ENCODE measurements at places on chromosomes 3 and 15.
A peak's percentile ranks its signal among the peaks of the same experiment; 100 is the strongest.

DNA sequence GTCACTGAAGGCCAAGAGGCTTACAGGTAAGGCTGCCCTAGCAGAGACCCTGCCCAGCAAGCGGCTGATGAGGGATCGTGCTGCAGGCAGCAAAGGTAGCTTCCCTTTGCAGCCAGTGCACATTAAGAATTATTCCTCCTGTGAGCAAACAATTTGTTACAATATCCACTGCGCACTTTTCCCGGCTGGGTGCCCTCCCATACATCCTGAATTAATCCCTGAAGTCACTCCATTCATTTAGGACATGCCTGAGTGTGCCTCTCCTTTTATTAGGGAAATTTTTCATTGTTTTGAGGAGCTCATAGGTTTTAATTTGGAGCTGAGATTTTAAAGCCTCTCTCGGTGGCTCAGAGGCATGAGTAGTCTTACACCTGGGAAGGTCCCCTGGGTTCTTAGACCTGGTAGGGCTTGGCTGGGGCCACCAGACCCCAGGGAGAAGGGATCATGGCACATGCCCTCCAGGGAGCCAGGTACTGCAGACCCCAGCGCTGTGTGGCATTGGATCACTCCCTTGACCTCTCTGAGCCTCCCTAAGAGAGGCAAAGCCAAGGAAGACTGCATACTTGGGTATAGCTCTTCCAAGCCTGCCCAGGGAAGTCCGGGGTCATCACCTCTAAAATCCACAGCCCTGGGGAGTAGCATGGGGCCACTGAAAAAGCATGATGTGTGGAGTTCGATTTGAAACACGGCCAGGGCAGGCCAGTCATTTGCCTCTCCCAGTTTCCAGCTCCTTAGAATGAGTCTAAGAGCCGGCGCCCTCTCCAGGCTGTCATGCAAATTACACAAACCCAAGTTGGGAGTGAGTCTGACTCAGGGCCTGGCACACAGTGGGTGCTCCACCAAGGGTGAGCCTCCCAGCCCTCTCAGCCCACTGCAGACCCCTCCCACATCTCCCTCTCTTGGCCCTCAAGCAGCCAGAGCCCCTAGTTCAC is 151.9 kb upstream of the LINGO1 start:
- DNase-seq: peak; percentile 34

- no peak for DNase-seq
Measured at GRCh38 chr15:80081390-80081789, 21.9 kb downstream of the ZFAND6 start.

GRCh38 chr3:113128386-113129015 is 82.9 kb upstream of the BOC start:
- peak; percentile 58 for DNase-seq

DNA sequence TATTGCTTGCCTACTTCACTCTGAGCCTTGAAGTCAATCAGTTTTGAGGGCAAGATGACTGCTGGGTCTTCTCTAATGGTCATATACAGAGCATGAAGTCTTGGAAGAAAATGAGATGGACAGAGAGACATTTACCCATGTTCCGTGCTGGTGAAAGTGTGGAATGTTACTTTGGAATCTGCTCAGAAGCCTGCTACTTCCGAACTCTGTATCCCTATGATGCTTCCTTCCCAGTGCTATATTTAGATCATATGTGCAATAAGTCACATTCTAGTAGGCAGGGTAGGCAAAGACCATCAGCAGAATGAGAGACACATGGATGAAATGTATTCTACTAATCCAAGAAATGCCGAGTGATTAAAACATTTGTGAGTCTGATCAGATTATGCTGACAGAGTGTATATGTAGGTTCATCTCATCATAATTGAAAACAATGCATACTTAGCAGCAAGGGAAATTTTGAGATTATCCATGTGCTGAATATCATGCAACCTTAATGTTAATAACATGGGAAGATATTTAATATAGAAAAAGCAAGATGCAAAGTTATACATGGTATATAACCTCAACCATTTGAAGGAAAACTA is 60.5 kb downstream of the RAB7A start:
- DNase-seq: peak; percentile 29

DNA sequence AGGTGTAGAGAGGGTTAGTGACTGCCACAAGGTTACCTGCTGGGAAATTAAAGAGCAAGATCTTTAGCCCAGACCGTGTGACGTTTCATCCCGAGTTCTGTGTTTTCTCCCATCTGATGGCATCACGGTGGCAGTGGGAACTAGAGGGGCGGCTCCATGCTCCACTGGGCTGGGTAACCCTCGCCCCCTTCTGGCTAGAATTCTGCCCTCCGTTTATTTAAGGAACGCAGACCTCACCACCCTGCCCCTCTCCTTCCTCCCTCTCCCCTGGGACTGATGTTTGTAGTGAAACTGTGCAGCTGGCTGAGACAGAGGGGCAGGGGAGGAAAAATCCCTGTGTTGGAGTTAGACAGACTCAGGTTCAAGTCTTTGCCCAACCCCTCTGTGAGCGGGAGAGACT is 65.6 kb downstream of the ITGA11 start:
- no peak for DNase-seq

GRCh38 chr3:54954022-54954421 is 26.2 kb upstream of the LRTM1 start:
- peak; percentile 85 for DNase-seq

All from fibroblast of mammary gland (primary cell).